ENCODE measurements at places on chromosomes 3 and 15. TPM values are rescaled to one million over a fixed set of nuclear protein-coding genes. Genes with fewer than 3 reads are reported as not detected.

Gene CCRL2
- total RNA-seq: 0.81 TPM

DNA sequence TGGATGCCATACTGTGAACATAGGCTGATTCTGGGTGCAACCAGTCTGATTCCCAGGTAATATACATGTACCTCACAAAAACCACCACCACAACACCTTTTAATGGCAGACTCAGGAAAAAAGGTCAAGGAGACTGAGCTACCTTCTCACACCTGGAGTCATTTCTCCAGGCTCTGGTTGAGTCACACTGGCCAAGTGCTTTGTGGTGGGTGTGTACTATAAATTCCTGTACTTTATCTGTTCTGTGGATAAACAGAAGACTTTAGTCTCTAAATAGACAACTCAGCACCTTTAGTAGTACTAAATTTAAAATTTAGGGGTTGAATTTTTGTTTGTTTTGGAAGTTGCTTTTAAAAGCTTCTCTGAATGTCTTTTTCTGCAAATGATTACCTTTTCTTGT, 46.7 kb downstream of the TOP2B start:
- no peak for DNase-seq
- peaks cover 10% of the 10 kb centered on the region for H3K4me1 ChIP-seq
- H3K36me3 ChIP-seq: peaks cover 25% of the 10 kb centered on the region
- no peak overlapping the region for H3K4me3 ChIP-seq
- no peaks in the 10 kb centered on the region for H3K27me3 ChIP-seq
- H3K27ac ChIP-seq: no peak overlapping the region

- no peak for DNase-seq
- no peaks in the 10 kb centered on the region for H3K36me3 ChIP-seq
- H3K27ac ChIP-seq: no peak overlapping the region
Measured at GRCh38 chr3:58672880-58673279, 6.3 kb upstream of the FAM3D start.

DNA sequence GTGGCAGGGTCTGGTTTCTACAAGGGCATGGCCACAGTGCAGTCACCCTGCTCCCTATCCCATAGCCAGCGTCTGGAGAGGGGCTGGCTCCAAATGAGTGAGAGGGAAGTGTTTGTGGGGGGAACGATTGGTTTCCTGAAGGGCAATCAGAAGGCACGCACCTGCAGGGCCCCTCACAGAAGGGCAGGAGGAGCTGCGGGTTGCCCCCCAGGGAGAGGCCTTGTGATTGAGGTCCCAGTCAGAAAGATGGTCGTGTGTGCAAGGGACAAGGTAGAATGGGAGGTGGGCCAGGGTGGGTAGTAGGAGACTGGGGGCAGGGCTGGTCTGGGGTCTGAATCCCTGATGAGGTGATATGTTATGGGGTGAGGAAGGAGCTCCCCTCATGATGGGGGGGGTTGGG, 35.8 kb downstream of the LIMD1 start:
- H3K27me3 ChIP-seq: no peaks in the 10 kb centered on the region
- H3K4me1 ChIP-seq: peaks cover 4% of the 10 kb centered on the region
- no peak overlapping the region for H3K4me3 ChIP-seq
- DNase-seq: no peak

GRCh38 chr3:46206282-46207015, 1.7 kb downstream of the CCR1 start:
- H3K4me3 ChIP-seq: no peak overlapping the region
- no peaks in the 10 kb centered on the region for H3K36me3 ChIP-seq
- peaks cover 2% of the 10 kb centered on the region for H3K27me3 ChIP-seq
- no peak for DNase-seq

- H3K4me1 ChIP-seq: no peaks in the 10 kb centered on the region
- no peak overlapping the region for H3K27ac ChIP-seq
- no peak for DNase-seq
Measured at GRCh38 chr3:20914310-20914709, 728.3 kb upstream of the SGO1 start.

- no peaks in the 10 kb centered on the region for H3K4me1 ChIP-seq
- peaks cover 27% of the 10 kb centered on the region for H3K36me3 ChIP-seq
- peak overlapping the region; percentile 95 for H3K4me3 ChIP-seq
Measured at GRCh38 chr3:121545049-121545573, 677 bp downstream of the POLQ start.

DNA sequence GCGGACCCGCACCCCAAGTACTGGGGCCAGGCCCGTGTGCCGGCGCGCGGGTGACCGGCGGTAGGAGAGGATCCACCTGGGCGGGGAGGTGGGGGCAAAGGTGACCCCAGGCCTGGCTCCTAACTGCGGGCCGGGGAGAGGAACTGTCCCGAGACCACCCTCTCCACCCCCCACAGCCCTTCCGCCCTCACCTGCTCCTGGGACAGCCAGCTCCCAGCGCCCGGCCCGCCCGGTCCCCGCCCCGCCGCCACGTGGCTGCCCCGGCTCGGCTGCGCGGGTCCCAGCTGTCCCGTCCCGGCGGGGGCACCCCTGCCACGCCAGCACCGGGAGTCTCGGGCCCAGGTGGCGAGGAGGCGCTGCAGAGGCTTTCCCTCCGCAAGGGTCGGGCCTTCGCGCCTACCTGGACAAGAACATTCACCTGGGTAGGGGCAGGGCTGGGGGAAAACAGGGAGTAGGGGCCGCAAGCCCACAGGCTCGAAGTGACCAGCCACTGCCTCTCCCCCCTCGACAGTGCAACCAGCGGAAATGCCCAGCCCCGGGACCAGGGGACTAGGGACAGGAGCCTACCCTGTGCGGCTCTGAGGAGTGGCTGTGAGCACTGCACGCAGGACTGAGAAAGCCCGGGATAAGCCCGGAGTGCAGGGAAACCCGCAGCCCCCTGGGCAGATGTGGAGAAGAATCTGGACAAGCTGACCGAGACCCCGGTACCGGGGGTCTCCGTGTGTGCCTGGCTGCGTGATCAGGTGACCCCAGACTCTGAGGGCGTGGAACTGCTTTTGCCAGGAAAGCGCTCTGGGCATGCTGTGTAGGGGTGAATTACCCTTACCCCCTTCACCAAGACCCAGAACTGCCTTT, at the start of gene SLC12A8:
SLC12A8 (minus strand) TSS at position 240 of the 855 bp plus-strand sequence. CDS start 1,399 bp downstream, outside the sequence.
- H3K36me3 ChIP-seq: no peaks in the 10 kb centered on the region
- H3K4me1 ChIP-seq: peaks cover 14% of the 10 kb centered on the region
- H3K27me3 ChIP-seq: peaks cover 41% of the 10 kb centered on the region

Data from activated naive CD4-positive, alpha-beta T cell treated with anti-CD3 and anti-CD28 coated beads for 36 hours (primary cell).